Activated CD8-positive, alpha-beta memory T cell treated with anti-CD3 and anti-CD28 coated beads, Interleukin-2, amount 50 U/mL, for 4 hours (primary cell): ENCODE measurements at places on chromosomes 13 and 19.

DNA sequence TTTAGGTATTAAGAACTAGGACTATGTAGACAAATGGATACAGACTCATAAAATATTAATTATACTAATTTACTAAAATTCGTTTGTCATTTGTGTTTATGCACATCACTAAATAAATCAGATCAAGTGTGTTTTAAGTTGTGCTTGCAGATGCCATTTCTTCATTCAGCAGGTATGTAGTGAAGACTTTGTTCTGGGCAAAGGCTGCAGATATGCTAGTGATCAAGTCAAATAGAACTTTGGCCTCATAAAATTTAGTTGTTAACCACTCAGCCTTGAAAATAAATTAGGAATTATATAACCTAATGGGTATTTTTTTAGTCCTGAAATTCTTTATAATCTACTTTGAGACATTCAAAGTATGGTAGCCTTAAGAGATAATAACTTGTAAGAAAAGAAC lies 80.4 kb upstream of the TRPC4 start:
- no peak for DNase-seq

DNA sequence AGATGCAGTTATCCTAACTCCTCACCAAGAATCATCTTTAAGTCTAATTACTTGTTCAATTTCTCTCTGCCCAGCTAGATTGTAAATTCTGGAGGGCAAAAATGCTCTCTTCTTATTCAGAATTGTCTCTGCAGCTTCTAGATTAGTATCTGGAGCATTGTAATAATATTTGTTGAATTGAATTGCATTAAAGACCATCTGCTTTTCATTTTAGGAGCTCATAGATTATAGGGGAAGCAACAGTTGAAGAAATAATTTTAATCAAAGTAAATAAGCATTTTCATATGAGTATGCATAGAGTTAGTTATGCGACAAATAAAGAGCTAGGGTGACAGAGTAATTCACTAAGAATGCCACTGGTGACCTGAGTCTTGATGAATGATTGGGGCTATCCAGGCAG lies 222.8 kb downstream of the SPRY2 start:
- no peak for DNase-seq

- no peak for DNase-seq
Measured at GRCh38 chr13:23605831-23606230, 35.6 kb downstream of the TNFRSF19 start.

GRCh38 chr13:49693191-49693733 lies 2.0 kb upstream of the EBPL start:
- DNase-seq: no peak

GRCh38 chr13:29524176-29524575 lies 71.3 kb downstream of the SLC7A1 start:
- no peak for DNase-seq

- DNase-seq: no peak
Measured at GRCh38 chr13:30341815-30342570, 34.6 kb upstream of the KATNAL1 start.

DNA sequence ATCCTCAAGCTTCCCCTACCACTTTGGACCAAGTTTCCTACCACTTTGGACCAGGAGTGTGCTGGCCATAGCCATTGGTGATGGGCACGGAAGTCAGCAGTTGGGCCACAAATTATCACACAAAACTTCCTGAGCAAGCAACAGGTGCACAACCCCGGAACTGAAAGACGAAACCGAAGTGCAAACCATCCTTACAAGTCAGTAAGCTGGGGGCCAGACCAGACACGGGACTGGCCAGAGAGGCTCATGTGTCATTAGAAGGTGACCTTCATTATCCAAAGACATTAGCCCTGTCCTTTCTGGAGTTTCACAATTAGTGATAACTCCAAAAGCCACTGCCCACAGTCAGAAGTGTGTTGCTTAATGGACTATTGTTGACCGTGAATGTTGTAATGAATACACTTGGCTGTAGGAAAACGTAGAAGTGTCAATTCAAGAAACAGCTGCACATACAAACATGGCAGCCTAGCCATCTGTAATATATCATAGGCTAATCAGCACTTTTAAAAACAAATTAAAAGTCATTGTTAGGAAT lies 244.1 kb upstream of the IRS2 start:
- no peak for DNase-seq

- DNase-seq: no peak
Measured at GRCh38 chr13:39521701-39522100, 81.3 kb downstream of the LHFPL6 start.

GRCh38 chr13:29802621-29803020 lies 47.8 kb downstream of the UBL3 start:
- DNase-seq: no peak

- no peak for DNase-seq
Measured at GRCh38 chr13:80924596-80924995, 583.7 kb upstream of the SPRY2 start.

- no peak for DNase-seq
Measured at GRCh38 chr13:97809576-97809975, 143.9 kb upstream of the IPO5 start.

DNA sequence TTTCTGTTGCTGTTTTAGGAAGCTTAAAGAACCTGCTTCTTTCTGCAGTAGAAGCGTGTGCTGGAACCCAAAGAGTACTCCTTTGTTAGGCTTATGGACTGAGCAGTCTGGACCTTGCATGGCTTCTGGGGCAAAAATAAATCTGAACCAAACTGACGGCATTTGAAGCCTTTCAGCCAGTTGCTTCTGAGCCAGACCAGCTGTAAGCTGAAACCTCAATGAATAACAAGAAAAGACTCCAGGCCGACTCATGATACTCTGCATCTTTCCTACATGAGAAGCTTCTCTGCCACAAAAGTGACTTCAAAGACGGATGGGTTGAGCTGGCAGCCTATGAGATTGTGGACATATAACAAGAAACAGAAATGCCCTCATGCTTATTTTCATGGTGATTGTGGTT lies 103.1 kb downstream of the TNFRSF19 start:
- DNase-seq: no peak

DNA sequence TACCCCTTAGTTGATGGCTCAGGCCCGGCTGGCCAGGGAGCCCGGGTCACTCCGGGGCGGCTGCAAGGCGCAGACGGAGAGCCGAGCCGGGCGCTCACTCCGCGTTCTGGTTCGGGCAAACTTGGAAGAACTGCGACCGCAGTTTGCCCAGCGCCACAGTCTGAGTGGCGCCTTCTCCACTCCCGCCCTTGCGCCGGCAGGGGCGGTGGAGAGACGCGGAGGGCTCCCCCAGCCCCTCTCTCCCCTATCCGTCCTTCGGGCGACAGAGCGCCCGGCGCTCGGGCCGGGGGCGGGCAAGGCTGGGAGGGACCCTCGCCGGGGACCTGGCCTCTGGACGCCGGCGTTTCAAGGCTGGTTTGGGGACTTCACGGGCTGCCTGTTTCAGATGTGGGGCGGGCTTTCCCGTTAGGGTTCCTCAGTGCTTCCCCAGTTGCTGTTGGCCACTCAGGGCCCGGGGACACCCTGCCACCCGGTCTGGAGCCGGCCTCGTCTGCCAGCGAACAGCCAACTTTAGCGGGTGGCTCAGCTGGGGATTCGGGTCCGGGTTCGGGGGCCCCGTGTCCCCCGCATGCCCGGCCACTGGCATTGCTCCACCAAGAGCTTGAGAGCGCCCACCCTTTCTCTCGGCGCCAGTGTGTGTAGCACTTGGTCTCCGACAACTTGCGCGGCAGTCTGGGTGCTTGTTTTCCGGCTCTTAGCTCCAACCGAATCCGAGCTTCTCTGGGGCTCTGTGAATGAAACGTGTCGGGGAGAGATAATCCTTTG lies 1.5 kb downstream of the GPC6 start:
- DNase-seq: no peak

- DNase-seq: no peak
Measured at GRCh38 chr19:55986487-55986886, at the start of gene NLRP5. NLRP5 (plus strand) TSS chr19:55986775.

DNA sequence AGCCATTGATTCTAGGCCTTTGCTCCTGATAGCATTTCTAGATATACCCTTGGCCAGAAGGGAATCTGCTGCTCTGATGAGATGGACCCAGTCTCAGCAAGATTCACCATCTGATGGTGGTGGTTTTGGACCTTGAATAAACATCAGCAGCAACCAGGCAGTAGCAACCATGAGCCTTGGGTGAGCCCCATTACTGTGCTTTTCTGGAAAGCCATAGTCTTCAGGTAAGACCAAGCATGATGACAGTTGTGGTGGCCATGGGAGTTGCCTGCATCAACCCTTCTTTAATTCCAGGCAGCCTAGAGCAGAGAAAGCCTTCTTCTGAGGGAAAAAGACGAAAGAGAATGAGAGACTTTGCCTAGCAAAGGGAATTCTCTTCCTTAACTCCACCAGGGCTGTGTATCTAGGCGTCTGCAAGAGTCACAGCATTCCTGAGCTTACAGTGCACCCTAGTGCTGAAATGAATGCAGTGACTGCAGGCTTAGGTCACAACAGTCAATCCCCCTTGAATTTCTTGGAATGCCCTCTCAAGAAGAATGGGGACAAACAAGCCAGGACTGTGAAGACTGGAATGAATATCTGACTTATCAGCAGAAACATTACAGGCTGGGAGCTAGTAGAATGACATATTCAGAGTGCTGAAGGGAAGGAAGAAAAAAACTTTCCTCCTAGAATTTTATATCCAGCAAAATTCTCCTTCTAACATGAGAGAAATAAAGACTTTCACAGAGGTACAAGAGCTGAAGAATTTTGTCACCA lies 942.4 kb upstream of the PCDH20 start:
- DNase-seq: no peak

DNA sequence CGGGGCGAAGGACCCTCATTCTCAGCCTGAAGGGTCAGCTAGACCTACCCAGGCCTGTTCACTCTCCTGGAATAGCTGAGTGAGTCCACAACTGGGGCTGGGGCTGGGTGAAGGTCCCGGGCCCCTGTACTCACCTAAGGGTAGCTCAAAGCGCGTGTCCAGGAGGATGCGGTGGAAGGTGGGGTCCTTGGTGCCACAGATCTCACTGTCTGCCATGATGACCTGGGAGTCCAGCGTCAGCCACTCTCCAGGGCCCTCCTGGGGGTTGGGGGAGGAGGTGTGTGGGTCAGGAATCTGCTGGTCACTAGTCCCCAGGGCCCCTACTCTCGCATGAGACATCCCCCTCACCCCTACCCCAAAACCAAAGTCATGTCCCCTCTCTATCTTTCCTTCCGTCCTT lies 18.7 kb downstream of the UNC13A start:
- DNase-seq: no peak

DNA sequence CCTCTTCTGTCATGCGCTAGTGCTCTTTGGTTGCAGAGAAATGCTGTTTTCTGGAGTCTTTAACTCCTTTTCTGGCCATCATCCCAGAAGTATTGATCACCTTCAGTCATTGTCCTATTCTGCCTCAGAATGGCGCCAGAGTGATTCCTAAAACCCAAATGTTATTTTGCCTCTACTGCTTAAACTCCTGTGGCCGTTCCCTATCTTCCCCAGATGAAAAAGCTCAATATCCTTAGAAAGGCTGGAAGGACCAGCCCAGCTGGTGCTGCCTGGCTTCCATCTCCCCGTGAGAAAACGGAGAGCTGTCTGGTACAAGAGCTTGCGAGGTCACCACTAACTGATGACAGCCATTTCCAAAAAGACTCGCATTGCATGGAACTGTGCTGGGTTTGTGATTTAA lies 179.1 kb downstream of the RBM26 start:
- DNase-seq: no peak
